ENCODE measurements at places on chromosomes 6 and 20. TPM values are rescaled to one million over a fixed set of nuclear protein-coding genes. Genes with fewer than 3 reads are reported as not detected.

KIAA0408 gene
- 25.9 TPM for total RNA-seq

MUC22 gene
- total RNA-seq: not detected

RPL7L1 gene
- 88.3 TPM for total RNA-seq

CMTR1 gene
- total RNA-seq: 24.2 TPM

LY6G6D gene
- total RNA-seq: 10.3 TPM

AK9 gene
- 5.8 TPM for total RNA-seq

RPS21 gene
- total RNA-seq: 742 TPM

PAK5 gene
- 0.30 TPM for total RNA-seq

TRIM31 gene
- not detected for total RNA-seq

BCAS4 gene
- 2.1 TPM for total RNA-seq

SLC4A11 gene
- total RNA-seq: 0.59 TPM

LGSN gene
- not detected for total RNA-seq

GRM1 gene
- total RNA-seq: 0.10 TPM

IL17A gene
- not detected for total RNA-seq

LRRC1 gene
- 18.4 TPM for total RNA-seq

COL9A3 gene
- total RNA-seq: 17.8 TPM

IL20RA gene
- 10.7 TPM for total RNA-seq

ACTL10 gene
- total RNA-seq: 0.49 TPM

PHACTR2 gene
- 62.5 TPM for total RNA-seq

CDH26 gene
- 6.5 TPM for total RNA-seq

RNF182 gene
- total RNA-seq: 1.1 TPM

UST gene
- total RNA-seq: 25.0 TPM

EYS gene
- total RNA-seq: 0.69 TPM

LPIN3 gene
- 15.3 TPM for total RNA-seq

RCAN2 gene
- 1.9 TPM for total RNA-seq
